NCI-H2081 treated with DMSO at 0.1 percent for 48 hours (cell line): ENCODE measurements at places on chromosomes 1 and 21.

DNA sequence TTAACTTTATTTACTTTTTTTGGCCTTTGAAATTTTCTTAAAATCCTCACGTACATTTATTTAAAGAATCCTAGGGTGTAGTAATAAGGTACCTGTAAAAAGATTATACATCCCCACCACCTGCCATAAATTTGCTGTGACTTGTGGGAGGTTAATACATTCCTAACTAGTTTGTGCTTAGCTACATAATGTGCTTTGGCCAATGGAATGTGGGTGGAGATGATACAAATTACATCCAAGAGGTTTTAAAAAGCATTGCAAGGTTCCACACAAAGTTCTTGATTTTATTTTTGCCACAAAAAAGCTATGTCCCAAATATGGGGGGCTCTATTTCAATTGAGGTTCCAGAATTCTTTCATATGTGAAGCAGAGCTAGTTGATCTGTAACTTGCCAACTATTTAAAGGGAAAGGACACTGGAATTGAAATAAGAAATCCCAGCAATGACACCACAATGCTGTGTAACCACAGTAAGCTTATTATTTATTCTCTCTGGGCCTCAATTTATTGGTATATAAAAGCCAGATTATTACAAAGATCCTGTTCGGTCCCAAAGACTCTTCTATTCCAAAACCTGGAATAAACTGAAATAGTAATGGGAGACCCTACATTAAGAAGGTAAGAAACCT is 15.7 kb downstream of the ASPM start:
- no peak for DNase-seq

GRCh38 chr1:27427816-27428315 is 35.4 kb downstream of the GPR3 start:
- no peak for DNase-seq

GRCh38 chr1:212595229-212595628 is 13.3 kb upstream of the ATF3 start:
- no peak for DNase-seq

DNA sequence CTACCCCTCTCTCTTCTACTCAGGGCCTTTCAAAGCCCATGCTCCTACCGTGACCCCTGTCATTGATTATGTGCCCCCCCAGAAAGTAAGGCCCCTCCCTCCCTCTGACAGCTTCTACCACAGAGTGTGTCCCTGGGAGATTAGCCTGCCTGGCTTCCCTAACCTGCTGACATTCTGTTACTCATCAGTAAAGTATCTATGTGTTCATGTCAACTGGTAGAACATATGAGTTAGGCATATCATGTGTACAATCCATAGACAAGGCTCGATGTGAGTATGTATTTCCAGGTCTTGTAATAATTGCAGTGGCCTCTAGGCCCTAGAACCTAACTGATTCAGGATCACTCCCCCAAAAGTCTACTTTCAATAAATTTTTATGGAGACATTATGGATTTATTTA is 120.0 kb downstream of the GIPC2 start:
- no peak for DNase-seq

DNA sequence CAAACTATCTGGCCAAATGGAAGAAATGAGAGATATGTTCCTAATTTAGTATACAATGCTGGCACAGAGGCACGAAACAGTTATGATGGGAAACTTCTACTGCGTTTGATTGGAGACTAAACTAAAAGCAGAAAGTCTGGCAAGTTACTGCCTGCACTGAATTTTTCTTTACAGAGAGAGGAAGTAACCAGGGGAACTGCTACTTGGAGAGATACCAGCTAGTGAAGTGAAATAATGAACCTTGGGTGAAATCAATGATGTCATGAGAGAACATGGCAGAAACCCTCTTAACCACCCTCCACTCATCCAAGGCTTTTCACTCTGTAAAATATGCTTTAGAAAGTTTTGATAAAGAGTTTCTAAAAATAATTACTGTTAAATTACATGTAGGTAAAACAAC is 29.3 kb downstream of the NIBAN1 start:
- DNase-seq, result no peak

GRCh38 chr1:204493984-204494280 is 673 bp downstream of the PIK3C2B start:
- no peak for DNase-seq

GRCh38 chr1:158115126-158115525 is 65.6 kb upstream of the CD1D start:
- no peak for DNase-seq

DNA sequence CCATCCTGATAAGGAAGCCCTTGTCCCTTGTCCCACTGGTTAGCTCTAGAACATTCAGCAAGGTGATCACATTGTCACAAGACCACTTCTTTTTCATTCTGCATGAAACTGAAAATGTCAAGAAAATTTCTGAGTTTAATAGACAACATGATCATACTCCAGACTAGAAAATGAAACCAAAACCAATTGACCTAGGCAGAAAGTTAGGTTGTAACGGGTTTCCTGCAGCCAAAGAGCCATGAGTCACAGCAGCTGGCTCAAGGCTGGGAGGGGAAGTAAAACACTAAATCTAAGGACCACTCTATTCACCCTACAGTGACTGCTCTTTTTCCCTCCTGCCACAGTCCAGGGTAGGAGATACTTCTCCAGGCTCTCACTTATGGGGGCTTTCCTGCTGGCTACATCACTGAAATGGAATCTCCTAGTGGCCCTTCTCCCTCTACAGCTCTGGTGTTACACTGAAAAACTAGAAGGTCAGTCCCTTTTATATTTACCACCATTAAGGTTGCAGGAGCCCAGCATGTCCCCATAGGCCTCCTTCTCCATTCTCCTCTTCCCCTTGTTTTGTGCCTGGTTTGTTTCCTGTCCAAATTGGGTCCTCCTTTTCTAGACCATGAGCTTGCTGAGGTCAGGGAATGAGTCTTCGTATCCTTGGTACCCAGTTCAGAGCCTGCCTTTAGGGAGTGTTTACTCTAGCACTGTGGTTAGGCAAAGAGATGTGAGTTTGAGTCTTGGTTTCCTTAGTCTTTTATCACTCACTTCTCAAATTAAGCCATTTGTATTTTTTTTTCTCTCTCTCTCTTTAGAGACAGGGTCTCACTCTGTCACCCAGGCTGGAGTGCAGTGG is 236.5 kb upstream of the JUN start:
- no peak for DNase-seq

DNA sequence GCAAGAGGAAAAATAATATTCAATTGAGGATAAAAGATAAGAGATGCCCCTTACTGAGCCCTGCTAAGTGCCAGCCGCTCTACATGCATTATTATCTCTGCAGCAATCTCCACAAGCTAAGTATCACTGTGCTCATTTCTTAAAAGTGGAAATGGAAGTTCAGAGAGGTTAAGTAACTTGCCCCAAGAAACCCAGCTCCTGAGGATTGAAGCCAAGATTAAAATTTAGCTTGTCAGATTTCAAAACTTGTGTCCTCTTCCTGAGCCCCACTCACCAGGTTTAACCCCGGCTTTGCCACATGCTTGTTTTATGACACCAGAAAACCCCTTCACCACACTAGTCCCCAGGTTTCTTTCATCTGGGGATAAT is 11.2 kb upstream of the PAX7 start:
- DNase-seq, result no peak

DNA sequence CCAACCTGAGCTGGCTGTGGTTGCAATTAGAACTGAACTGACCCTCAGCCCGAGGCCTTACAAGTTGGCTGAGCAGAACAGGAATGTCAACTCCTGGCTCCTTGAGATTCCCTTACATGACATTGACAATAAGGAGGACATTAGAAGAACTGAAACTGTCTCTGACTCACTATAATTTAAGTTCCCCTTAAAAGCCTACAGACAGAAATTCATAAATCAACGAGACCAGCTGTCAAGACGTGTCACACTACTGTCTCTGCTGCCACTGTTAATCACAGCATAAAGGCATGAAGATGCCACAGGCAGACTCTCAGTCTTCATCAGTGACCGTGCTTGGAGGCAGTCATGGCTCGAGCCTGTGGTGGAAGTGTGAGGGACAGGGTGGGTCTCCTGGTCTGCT is 168.8 kb downstream of the GABPA start:
- no peak for DNase-seq

GRCh38 chr1:3435666-3436065 is 18.8 kb upstream of the ARHGEF16 start:
- DNase-seq, result no peak

DNA sequence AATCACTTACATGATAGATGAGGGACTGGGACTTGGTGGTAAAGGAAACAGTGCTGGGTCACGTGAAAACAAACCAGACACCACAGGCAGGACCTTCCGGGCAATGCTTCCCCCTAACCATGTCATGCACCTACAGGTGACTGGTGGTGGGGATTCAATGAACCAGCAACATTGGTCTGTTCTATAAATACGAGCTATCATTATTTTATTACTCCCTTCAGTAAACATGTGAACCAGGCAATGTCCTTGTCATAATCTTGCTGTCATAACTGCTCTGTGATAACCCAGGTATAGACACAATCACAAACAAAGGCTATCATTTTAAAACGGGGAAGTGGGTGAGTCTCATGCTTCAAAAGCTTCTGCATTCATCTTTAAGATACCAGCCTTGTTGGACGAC is 153.4 kb downstream of the CLIC6 start:
- DNase-seq, result no peak

- no peak for DNase-seq
Measured at GRCh38 chr1:232939748-232940147, 10.7 kb upstream of the NTPCR start.

GRCh38 chr1:81044708-81045107 is 756.0 kb upstream of the ADGRL2 start:
- no peak for DNase-seq

DNA sequence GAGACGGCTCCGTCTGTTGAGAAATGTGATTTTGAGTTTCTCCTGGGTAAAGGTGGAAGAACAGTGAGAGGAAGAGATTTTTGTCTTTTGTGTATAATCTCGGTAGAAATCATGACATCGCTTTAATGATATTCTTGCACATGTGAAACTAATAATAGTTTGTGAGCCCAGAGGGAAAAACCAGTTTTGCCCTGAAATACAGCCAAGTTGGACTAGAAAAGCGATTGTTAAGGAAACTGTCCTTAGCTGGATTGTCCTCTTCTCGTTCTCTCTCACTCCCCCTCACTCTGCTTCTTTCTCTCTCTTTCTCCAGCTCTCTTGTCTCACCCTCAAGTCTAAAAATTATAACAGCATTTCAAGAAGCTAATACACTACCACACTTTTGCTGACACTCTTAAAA is 17.1 kb downstream of the KCNJ6 start:
- no peak for DNase-seq

DNA sequence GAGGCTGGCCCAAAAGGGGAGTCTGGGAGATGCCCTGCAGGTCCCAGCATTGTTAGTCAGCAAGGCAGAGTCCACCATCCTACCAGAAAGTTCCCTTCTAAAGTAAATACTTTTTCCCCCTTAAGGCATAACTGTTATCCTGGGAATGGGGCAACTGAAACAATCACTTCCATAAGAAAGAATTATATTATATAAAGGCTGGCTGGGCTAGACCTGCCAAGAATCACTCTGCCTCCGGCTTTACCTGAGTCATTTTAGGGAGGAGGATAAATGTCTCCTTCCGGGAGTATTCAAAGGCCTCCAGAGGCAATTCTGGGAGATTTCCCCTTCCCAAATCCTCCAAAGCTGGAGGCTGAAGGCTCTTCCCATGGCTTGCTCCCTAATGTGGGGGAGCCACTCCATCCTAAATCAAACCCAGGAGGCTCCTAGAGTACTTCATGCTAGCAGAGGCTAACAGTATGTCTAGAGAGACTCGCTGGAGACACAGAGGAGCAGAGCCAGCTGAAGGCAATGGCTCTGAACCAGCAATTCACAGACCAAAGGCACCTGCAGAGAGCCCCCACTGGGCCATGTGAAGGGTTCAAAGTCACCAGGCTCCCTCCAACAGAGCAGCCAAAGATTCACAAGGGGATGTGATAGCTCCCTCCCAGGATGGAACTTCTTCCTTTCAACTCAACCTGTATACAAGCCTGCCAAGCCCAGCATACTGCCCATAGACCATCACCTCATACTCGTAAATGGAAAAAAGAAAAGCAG is 116.0 kb downstream of the ASTN1 start:
- DNase-seq, result no peak

GRCh38 chr1:201850053-201850397 is 21.1 kb downstream of the IPO9 start:
- DNase-seq, result no peak

- DNase-seq, result no peak
Measured at GRCh38 chr1:167499664-167500101, 18.6 kb downstream of the CD247 start.

- DNase-seq, result no peak
Measured at GRCh38 chr1:218718206-218718605, 373.1 kb downstream of the TGFB2 start.

DNA sequence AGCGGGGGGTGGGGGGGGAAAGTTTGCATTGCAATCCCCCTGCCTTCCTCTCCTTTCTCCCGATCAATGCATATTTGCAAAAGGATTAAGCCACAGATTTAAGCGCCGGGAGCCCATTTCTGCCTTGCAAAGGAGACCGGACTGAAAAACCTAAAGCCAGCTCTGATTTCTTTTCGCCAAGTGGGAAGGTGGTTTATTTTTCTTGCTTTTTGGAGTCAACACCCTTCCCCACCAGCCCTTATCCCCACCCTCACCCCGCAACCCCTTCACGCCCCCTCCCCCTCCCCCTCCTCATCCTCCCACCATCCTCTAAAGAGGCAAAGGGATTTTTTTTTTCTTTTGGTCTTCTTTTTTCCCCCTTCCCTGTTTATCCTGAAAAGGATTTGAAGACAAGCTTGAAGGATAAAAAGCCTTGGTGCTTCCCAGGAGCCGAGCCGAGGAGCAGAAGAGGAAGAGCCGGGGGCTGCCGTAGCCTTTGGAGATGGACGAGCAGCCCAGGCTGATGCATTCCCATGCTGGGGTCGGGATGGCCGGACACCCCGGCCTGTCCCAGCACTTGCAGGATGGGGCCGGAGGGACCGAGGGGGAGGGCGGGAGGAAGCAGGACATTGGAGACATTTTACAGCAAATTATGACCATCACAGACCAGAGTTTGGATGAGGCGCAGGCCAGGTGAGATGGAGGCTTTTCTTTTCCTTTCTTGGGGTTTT is 513 bp downstream of the PBX1 start:
- no peak for DNase-seq

- no peak for DNase-seq
Measured at GRCh38 chr21:45432575-45433255, 27.8 kb downstream of the COL18A1 start.

- DNase-seq, result no peak
Measured at GRCh38 chr1:79052829-79053449, 46.4 kb upstream of the ADGRL4 start.

- DNase-seq, result no peak
Measured at GRCh38 chr1:25661043-25661815, 44.6 kb downstream of the MAN1C1 start.

- no peak for DNase-seq
Measured at GRCh38 chr1:119929643-119930315, 33.5 kb upstream of the ADAM30 start.

DNA sequence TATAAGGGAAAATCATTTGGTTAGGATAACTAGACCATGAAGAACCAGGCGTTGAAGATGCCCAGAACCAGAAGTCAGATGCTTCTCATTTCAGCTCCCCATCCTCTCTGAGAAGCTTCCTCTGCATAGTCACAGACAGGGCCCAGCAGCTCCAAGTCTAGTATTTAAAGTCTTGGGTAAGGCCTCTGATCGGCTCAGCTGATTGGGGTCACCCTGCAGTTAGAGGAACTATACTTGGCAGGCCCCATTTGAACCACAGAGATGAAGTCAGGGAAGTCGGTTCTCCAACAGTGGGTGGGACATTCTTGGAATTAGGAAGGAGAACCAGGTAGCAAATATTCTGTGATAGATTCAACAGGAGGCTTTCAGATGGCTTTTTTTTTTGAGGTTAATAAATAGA is 48.3 kb downstream of the SLC22A15 start:
- no peak for DNase-seq

GRCh38 chr1:160810486-160810885 is 14.5 kb downstream of the LY9 start:
- DNase-seq, result no peak

- no peak for DNase-seq
Measured at GRCh38 chr1:89598450-89599331, 34.2 kb upstream of the LRRC8C start.
